ENCODE measurements at places on chromosomes 4 and X.

DNA sequence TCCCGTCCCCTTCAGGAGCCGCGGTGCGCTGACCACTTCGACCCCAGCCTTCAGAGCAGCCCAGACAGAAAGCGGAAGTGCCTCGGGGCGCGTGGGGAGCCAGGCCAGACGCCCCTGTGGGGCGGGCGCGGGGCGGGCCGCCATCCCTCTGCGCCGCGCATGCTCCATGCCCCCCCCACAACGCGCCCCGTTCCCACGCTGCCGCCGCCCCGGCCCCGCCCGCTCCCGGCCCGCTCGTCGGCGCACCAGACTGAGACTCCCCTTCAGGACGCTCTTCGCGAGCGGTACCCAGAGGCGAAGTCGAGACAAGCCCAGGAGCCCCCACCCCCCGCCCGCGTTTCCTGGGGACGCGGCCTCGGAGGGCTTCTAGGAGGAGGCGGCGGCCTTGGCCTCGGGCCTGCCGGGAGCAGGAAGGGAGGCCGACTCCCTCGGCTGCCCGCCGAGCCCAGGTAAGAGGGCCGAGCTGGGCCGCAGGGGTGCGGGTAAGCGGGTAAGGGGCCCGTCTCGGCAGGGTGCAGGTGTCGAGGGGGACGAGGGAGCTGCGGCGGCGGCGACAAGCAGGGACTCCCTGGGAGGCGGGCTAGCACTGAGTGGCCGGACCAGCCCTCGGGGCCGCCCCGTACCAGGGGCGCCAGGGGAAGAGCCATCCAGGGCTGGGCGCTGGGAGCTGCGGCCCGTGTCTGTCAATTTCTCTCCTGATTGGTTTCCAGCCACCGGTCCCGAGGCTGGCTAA is at the start of gene ZFP92:
Gene ZFP92, plus strand, starts transcription at position 218 of the 733 bp plus-strand sequence. CDS start 6,851 bp downstream, outside the sequence.
- peak; percentile 14 for DNase-seq

GRCh38 chrX:77617206-77617605 is 168.8 kb downstream of the ATRX start:
- no peak for DNase-seq

DNA sequence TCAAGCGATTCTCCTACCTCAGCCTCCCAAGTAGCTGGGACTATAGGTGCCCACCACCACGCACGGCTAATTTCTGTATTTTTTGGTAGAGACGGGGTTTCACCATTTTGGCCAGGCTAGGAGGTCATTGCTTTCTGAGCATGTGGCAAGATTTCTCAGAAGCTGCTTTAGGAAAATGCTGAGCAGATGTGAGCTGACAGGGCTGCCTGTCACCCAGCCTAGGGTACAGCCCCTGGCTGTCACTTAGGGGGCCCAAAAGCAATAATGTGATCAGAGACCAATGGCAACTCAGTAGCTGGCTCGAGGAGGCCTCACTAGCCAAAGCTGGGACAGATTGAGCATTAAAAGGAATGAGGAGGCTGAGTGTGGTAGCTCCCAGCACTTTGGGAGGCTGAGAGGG is 64.8 kb downstream of the TNIP2 start:
- no peak for DNase-seq

DNA sequence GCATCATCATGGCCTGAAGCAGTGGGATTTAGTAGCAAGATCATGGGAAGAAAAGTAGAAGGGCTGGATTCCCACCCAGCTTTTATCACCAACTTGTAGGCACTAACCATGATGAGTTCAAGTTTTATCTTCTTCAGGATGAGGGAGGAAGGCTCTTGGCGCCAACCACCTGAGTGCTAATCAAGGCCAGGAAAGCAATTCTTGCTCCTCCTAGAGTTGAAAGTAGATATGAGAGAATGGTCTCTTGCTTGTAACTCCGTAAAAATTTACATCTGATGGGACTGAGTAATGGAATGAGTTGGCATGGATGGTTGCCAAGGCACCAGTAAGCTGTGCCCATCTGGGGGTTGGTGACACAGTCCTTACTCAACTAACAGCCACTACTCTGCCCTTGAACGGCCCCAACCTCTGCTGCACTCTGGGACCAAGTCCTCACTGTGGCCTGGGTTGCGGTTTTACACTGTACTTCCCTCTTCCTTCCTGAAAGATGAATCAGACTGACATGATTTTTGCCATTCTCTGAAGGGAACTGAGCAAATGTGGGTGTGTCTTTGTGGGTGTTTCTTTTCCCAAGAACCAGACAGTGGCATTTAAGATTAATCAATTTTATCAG is 39.4 kb upstream of the NDP start:
- DNase-seq: peak; percentile 29

- DNase-seq: no peak
These were observed 6.2 kb downstream of the SH3TC1 start for GRCh38 chr4:8205241-8205707.

- no peak for DNase-seq
These were observed 264.5 kb upstream of the EMCN start for GRCh38 chr4:100782356-100782755.

DNA sequence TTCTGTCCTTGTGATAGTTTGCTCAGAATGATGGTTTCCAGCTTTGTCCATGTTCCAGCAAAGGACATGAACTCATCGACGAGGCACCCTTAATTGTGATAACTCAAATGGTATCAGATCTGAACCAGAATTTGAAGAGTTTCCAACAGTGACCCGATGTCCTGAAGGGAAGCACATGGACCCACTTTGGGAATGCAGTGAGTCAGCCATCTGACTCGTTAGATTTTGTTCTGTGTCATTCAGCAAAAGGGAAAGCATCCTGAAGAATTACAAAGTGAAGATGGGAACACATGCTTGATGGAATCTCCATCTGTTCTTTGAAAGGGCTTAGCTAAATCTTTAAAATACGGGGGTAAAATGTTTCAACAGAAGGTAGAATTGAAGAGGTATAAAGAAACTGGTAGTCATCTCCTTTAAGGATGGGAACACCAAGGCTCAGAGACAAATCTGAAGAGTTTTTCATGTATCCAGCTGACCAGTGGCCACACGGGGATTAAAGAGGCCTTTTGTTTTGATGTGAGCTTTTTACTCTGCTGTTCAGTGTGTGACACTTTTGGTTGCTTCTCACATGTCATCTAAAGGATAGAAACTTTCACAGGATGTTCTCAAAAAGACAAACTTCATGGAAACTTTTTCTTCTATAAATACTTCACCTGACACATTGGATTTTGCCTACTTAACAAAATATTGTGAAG is 393.8 kb downstream of the INPP4B start:
- DNase-seq: no peak
